Left lobe of liver (tissue), 2 donors: ENCODE measurements at places on chromosomes 4 and X. TPM values are rescaled to one million over a fixed set of nuclear protein-coding genes. Genes with fewer than 3 reads are reported as not detected.

DNA sequence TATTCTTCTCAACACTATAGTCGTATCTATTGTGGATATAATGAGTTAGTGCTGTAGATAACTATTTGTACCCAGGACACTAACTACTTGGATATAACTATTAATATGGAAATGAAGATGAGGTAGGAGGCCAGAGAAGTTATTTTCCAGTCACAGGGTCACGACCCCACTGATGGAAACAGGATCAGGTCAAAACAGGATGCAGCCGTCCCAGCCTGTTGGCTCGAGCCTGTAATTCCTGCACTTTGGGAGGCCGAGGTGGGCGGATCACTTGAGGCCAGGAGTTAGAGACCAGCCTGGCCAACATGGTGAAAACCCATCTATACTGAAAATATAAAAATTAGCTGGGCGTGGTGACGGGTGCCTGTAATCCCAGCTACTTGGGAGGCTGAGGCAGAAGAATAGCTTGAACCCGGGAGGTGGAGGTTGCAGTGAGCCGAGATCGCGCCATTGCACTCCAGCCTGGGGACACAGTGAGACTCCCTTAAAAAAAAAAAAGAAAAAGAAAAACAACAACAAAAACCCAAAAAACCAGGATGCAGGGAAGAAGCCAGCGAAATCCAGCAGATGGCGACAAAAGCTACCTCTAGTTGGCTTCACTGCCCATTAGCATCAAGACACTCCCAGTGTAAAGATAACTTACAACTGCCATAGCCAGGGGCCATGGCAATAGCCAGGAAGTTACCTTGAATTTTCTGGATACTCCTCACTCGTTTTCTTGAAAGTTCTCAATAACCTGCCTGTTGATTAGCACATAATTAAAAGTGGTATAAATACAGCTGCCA lies 37.9 kb upstream of the NKAP start:
- DNase-seq = no peak

- DNase-seq = no peak
Measured at GRCh38 chr4:174318829-174319764, 35.4 kb downstream of the CEP44 start.

DNA sequence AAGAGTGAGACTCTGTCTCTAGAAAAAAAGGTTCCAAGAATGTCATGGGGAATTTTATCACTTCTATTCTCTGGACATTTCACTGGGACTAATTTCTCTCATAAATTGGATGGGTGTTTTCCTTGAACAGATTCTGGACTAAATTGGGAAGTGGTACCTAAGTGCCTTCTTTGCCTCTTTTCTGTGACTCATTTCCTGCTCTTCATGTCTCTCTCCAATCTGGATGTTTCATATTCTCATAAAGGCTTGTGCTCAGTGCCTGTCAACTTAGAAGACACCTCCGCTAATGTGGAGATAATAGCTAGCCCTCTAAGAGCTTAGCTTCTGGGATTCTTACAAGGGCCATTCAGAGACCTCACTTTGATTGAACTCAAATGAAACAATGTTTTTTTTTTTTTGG lies 38.0 kb upstream of the IGFBP7 start:
- DNase-seq = no peak

IL1RAPL1 gene
- not detected for total RNA-seq

SLC7A11 gene
- 0.13 TPM for total RNA-seq

UGT8 gene
- 0.15 TPM for total RNA-seq

- no peak for DNase-seq
Measured at GRCh38 chr4:140172960-140173359, 19.0 kb upstream of the MAML3 start.

GPRASP3 gene
- 2.4 TPM for total RNA-seq

GRCh38 chr4:1218634-1219565 lies 30.0 kb downstream of the CTBP1 start:
- no peak for DNase-seq

GRCh38 chr4:27717431-27717755 lies 856.8 kb downstream of the STIM2 start:
- DNase-seq = no peak

GRCh38 chr4:57249083-57249482 lies 138.9 kb upstream of the IGFBP7 start:
- DNase-seq = no peak

ENAM gene
- 0.25 TPM for total RNA-seq
